Right renal pelvis (tissue), 4 donors: ENCODE measurements at places on chromosomes 16 and 17. TPM values are rescaled to one million over a fixed set of nuclear protein-coding genes. Genes with fewer than 3 reads are reported as not detected.

Gene SEZ6L2
- 11.3 TPM for polyA plus RNA-seq

Gene COPZ2
- polyA plus RNA-seq: 19.5 TPM

Gene ASPA
- polyA plus RNA-seq: 27.7 TPM

Gene ZSWIM7
- 62.6 TPM for polyA plus RNA-seq
